ENCODE measurements at places on chromosomes 6 and 20. TPM values are rescaled to one million over a fixed set of nuclear protein-coding genes. Genes with fewer than 3 reads are reported as not detected.

Gene GMPR
- total RNA-seq = 7.8 TPM

Gene PNPLA1
- total RNA-seq = not detected

Gene ECI2
- total RNA-seq = 34.5 TPM

Gene DUSP15
- 2.1 TPM for total RNA-seq

Gene ZSWIM1
- total RNA-seq = 13.3 TPM

Gene ABHD16B
- not detected for total RNA-seq

Gene ZSCAN31
- total RNA-seq = 6.2 TPM

Gene NCR2
- not detected for total RNA-seq

Gene FERMT1
- total RNA-seq = not detected

Gene CLVS2
- total RNA-seq = not detected

Gene LINC00237
- not detected for total RNA-seq

Gene CLPSL2
- total RNA-seq = not detected

Gene TP53TG5
- not detected for total RNA-seq

Gene C6orf15
- not detected for total RNA-seq

Gene TUBB1
- not detected for total RNA-seq
